ENCODE measurements at places on chromosomes 1 and 21.

DNA sequence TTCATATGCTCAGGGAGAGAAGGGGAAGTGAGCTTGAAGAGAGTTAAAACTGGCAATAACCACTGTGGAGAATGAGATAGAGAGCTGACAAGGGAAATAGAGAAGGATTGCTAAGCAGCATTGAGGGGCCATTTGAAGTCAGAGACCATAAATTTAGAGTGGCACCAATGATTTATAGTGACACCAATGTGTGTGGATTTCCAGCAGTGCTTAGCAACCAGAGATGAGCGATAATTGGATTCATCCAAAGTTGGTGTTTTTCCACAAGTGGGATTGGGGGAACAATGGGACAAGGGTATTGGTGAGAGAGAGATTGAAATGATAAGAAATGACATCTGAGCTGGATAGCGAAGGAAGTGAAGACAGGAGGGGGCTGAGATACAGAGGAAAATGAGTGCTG, 114.1 kb downstream of the C1orf94 start:
- DNase-seq = no peak

GRCh38 chr1:93750955-93751354, 69.3 kb upstream of the BCAR3 start:
- DNase-seq = peak; percentile 13

GRCh38 chr1:218837051-218837450, 336.6 kb upstream of the LYPLAL1 start:
- no peak for DNase-seq

- no peak for DNase-seq
Observed at GRCh38 chr21:41149199-41149598, 18.8 kb upstream of the BACE2 start.

- DNase-seq = no peak
Observed at GRCh38 chr1:45922813-45923212, 119.4 kb downstream of the MAST2 start.

GRCh38 chr1:15146142-15146680, 7.3 kb upstream of the TMEM51 start:
- DNase-seq = no peak
